HTR-8/SVneo (cell line): ENCODE measurements at places on chromosomes 6 and 20.

DNA sequence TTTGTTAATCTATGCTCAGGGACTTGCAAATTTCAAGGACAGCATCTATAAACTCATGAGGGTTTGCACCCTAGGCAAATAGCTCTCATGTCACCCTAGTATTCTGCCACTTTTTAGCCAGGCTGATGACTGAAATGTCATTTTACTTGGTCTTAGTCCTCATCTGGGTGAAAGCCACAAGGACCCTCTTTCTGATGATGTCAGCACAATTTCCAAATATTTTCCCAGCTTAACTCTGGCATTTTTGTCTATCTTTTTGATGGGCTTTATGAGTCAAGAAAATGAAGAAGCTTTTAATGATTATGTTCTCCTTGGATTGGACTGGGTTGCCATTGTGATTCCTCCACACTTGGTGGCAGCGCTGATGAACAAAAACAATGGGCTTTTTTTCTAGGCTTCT is 420.1 kb upstream of the BTBD3 start:
- no peak for DNase-seq

DNA sequence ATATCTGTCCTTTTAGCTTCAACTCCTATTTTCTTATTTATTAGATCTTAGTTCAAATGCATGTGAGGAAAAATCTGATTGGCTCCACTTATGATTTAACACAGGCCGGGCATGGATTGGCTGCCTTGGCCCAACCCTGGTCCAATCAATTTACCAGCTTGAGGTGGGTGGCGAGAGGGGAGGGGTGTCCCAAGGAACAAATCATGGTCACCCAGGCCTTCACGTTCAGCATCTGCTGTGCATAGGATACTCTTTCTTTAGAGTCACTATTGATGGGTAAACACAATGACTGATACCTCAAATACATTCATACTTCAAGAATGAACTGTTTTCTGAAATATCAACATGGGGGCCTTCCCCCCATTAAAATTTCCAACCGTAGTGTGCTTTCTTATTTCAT is 14.9 kb upstream of the BACH2 start:
- DNase-seq = no peak

DNA sequence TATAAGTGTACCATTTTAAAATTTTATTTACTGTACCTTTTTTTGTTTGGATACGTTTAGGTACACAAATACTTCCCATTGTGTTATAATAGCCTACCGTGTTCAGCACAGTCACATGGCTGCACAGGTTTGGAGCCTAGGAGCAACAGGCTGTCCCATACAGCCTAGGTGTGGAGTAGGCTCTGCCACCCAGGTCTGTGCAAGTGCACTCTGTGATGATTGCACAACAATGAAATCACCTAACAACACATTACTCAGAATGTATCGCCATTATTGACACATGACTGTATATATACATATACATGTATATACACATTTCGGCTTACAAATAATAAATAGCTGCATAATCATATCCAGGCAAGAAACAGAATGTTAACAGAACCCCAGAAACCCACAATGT is 15.4 kb downstream of the SERAC1 start:
- no peak for DNase-seq

DNA sequence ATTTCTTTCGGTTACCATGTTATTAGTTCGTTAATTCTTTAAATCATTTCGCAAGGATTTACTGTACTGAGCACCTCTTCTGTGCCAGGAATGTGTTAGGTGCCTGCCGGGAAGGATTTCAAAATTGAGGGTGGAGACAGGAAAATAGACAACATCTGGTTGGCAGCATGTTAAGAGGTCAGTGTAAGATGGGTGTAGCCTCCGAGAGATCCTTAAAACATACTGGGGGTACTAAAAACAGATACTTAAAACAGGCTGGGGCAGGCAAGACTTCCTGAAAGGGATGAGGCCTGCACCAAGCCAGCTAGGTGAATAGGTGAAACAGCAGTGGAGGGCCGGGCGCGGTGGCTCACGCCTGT is 178.0 kb upstream of the SGK1 start:
- DNase-seq = no peak

- no peak for DNase-seq
These were observed 383.6 kb downstream of the PREX1 start for GRCh38 chr20:48444249-48444648.

DNA sequence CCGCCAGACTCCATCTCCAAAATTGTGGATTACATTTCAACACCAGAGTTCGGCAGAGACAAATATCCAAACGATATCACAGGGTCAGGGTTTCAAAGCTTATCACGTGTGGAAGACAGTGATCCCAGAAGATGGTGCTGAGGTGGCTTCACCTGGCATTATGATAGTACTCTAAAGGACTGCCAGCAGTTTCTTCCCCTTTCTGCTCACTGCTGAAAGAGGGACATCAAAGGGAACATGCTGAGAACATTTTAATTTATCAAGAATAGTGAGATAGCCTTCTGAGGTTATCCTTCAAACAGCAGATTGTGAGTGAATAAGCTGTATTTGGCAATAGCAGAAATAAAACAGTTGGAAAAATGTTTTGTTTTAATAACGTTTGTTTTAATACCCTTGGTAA is 79.7 kb downstream of the FIG4 start:
- no peak for DNase-seq

DNA sequence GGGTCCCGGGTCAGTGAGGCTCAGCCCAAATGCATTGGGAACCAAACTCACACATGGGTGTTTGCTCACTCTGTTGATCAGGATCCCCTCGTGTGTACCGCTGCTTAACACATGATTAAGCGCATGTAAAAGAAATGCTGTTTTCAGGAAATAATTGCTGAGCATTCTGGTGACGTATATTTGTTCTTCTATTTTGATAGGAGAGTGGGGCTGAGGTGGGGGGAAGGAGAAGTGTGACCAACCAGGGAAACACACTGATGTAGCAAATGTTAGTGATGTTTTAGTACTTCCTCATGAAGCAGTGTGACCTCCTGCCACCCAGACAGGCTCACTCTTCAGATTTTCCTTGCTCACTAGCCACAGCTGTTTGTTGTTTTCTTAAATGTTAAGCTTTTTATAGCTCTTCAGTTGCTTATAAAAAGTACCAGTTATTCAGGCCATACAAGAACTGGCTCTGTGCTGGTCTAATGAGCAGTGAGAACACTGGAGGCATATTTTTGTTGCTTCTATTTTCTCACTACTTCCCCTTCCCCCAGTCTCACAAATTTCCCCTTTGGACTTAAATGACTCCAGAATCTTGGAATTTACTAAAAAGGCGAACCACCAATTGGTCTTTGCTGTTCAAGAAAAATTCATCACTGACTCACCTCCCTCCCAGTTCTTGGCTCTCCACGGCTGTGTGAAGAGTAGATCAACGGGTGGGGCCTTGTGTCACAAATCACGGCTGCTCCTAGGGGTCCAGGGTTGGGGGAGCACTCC is 79.2 kb upstream of the BACH2 start:
- DNase-seq = no peak

GRCh38 chr20:53364646-53365045 is 229.0 kb downstream of the ZNF217 start:
- DNase-seq = no peak

DNA sequence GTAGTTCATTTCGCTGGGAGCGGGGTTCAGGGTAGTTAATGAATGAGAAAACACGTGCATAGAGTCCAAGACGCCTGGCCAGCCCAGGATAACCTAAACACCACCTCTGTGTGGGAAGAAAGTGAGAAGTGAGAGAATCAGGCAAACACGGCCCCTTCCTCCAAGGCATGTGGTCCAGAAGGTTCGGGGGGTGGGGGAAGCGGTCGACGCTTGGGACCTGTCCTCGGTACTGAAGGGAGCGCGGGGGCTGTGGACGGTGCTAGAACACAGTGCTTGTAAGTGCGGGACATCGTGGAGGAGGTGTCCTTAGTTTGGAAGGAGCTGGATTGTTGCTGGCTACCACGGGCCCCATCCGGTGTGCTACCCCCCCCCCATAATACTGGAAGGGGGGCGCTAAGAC is 1.7 kb upstream of the VSTM2L start:
- DNase-seq = no peak

DNA sequence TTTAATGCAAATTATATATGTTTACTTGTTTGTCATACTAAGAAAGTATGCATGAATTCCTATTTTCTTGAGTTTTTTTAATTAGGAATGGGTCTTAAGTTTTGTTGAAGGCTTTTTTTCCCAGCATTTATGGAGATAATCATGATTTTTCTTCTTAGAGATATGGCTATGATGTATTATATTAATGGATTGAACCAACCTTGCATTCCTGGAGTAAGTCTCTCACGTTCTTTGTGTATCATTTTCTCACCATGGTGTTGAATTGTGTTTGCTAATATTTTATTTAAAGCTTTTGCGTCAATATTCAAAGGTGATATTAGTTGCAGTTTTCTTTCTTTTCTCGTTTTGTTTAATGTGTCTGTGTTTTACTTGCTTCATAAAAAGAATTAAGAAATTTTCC is 48.4 kb upstream of the SLC35D3 start:
- DNase-seq = no peak

- DNase-seq = peak; percentile 64
These were observed 71.3 kb upstream of the SLC2A12 start for GRCh38 chr6:134123666-134124208.

GRCh38 chr6:167005350-167006159 is 6.4 kb downstream of the CEP43 start:
- no peak for DNase-seq

DNA sequence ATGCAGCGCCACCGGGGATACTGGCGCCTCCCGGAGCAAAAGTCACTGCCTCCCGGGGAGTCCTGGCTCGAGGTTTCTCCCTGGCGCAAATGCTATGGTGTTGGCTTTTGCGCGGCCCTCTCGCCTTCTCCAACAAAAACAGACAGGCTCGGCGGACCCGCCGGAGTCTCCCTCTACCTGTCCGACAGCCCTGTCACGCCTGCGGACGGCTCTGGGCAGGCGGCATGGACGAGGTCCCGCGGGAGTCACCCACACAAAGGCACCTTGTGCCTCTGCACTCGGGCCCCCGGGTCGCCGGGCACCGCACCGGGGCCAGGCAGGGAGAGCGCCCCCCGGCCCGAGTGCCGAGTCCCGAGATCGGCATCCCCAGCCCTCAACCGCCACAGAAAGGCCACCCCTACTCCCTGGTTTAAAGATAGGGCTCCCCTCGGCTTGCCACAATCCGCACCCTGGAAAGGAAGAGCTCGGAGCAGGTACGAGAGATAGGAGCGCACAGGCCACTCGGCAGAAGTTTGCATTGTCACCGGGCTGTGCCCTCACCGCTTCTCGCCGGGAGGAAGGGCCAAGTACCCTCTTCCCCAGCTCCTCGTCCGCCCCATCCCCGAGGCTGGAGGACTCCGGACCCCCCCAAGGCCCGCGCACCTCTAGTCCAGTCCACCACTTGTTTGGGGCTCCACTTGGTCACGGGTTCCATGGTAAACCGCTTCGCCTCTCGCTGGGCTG is 903 bp downstream of the CNKSR3 start:
- DNase-seq = no peak

GRCh38 chr20:63264519-63264918 is 8.1 kb upstream of the ARFGAP1 start:
- no peak for DNase-seq

DNA sequence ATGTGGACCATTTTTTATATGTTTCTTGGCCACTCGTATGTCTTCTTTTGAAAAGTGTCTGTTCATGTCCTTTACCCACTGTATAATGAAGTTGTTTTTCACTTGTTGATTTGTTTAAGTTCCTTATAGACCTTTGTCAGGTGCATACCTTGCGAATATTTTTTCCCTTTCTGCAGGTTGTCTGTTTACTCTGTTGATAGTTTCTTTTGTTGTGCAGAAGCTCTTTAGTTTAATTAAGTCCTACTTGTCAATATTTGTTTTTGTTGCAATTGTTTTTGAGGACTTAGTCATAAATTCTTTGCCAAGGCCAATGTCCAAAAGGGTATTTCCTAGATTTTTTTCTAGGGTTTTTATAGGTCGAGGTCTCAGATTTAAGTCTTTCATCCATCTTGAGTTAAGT is 66.2 kb downstream of the UNC5CL start:
- no peak for DNase-seq

DNA sequence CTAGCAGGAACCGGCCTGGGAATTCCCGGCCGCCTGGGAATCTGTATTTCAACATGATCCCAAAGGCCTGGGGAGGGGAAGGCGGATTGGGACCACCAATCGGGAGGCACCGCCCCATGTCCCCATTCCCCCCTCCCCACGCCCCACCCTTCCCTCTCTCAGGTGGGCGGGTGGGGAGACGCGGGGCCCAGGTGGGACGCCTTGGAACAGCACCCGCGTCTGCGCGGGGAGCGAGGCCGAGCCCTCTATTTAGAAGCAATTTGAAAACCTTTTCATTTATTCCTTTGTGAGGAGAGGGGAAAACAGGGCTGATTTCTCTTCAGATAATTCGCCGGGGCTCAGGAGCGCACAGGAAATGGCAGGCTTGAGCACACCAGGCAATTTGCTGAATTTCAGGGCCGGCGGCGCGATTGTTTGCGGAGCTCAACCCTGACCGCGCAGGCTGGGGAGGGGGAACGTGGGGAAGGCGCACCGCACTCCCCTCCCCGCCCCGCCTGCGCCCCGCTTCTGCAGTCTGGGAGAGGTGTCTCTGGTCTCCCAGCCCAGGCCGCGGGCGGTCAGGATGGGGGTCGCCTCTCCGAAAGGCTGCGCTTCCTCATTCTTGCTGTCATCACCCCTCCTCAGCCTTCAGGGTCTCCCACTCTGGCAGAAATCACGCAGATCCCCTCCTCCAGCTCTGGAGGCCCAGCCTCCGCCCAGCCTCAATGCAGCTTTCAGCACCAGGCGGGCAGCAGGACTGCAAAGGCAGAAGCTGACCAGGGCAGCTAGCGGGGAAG is 170.0 kb downstream of the GRM4 start:
- DNase-seq = no peak
